Pancreas (tissue), 10 donors: ENCODE measurements at places on chromosomes 4 and X. TPM values are rescaled to one million over a fixed set of nuclear protein-coding genes. Genes with fewer than 3 reads are reported as not detected.

The DRP2 gene
- not detected for total RNA-seq

The SRPX2 gene
- total RNA-seq: 13.1 TPM

GRCh38 chr4:77163641-77164040 is 6.6 kb downstream of the CCNG2 start:
- H3K27me3 ChIP-seq: no peaks in the 10 kb centered on the region
- H3K36me3 ChIP-seq: no peaks in the 10 kb centered on the region
- no peak overlapping the region for H3K27ac ChIP-seq
- no peak for DNase-seq

DNA sequence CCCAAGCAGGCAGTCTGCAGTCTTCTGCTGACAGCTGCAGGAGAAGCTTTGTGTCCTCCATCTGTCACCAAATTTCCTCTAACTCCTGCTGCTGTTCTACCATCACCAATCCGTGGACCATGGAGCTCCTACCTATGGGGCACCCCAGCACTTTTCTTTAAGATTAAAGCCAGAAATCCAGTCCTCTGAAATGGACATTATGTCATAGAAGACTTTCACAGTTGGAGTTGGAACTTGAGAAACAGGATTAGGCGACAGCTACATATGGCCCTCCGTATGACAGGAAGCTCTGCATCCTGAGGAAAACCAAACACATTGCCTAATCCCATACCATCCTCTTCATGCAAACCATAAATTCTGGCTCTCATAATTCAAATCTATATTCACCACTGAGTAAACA is 470.6 kb upstream of the GALNTL6 start:
- no peaks in the 10 kb centered on the region for H3K27me3 ChIP-seq
- H3K4me1 ChIP-seq: no peaks in the 10 kb centered on the region
- no peak overlapping the region for H3K4me3 ChIP-seq
- H3K36me3 ChIP-seq: no peaks in the 10 kb centered on the region

- H3K4me3 ChIP-seq: no peak overlapping the region
- H3K36me3 ChIP-seq: no peaks in the 10 kb centered on the region
- no peak for DNase-seq
Observed at GRCh38 chrX:72128881-72129280, 2.8 kb downstream of the RTL5 start.

DNA sequence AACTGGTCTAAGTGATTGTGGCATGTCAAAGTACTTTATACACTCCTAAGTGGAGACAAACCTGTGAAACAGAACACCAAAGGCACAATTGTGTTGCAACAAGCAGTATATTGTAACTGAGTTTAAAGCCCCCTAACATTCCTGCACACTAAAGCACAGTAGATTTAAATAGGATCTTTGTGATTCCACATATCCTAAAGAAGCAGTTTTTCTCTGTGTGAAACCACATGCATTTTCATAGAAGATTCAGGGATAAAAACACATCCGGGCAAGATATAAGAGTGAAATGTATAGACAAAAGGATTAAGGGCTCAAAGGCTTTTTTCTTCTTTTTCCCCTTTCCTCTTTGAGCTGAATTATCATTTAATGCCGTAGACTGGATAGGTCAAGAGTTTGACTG is 82.2 kb downstream of the ANK2 start:
- no peak overlapping the region for H3K27ac ChIP-seq
- H3K36me3 ChIP-seq: no peaks in the 10 kb centered on the region
- no peak overlapping the region for H3K4me3 ChIP-seq
- H3K27me3 ChIP-seq: no peaks in the 10 kb centered on the region

DNA sequence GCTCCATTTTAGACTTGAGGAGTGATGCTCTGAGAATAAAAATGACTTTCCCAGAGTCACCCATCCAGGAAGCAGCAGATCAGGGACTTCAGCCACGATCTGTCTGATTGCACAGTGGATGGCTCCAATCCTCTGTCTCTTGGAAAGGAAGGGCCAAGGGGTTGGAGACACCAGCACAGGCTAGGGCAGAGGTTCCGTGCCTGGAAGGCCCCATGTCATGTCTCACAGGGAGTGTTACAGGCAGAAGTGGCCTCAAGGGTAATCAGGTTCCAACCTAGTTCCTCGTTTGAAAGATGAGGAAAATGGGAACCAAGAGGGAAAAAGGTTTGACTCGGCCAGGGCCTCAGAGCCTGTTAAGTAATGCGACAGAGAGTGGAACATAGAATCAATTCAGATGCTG is 160.0 kb downstream of the EFNB1 start:
- H3K36me3 ChIP-seq: no peaks in the 10 kb centered on the region
- no peak overlapping the region for H3K27ac ChIP-seq

DNA sequence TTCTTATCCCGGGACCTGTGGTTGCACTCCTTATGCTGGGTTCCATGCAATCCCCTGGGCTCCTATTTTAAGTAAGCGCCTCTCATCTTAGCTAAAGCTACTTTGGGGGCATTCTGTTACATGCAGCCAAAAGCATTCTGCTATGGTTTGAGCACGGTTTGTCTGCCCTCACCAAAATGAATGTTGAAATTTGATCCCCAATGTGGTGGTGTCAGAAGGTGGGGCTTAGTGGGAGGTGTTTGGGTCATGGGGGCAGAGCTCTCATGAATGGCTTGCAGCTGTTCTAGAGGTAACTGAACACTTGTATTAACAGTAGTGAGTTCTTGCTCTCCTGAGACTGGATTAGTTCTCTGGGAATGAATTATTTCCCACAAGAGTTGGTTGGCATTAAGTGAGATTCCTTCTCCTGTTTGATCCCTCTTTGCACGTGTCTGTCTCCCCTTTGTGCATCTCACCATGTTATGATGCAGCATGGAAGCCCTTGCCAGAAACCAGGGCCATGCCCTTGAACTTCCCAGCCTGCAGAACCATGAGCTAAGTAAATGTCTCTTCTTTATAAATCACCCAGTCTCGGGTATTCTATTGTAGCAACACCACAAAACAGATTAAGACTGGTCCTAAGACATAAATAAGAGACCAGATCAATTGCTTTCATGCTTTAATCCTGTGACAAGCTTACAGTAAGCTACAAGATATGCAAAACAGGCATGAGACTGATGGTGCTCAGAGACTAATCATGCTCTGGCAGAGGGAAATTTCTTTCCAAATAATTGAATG is 141.8 kb downstream of the TSPAN5 start:
- H3K27ac ChIP-seq: no peak overlapping the region
- H3K4me3 ChIP-seq: no peak overlapping the region
- no peaks in the 10 kb centered on the region for H3K4me1 ChIP-seq
- no peaks in the 10 kb centered on the region for H3K27me3 ChIP-seq
- no peak for DNase-seq

DNA sequence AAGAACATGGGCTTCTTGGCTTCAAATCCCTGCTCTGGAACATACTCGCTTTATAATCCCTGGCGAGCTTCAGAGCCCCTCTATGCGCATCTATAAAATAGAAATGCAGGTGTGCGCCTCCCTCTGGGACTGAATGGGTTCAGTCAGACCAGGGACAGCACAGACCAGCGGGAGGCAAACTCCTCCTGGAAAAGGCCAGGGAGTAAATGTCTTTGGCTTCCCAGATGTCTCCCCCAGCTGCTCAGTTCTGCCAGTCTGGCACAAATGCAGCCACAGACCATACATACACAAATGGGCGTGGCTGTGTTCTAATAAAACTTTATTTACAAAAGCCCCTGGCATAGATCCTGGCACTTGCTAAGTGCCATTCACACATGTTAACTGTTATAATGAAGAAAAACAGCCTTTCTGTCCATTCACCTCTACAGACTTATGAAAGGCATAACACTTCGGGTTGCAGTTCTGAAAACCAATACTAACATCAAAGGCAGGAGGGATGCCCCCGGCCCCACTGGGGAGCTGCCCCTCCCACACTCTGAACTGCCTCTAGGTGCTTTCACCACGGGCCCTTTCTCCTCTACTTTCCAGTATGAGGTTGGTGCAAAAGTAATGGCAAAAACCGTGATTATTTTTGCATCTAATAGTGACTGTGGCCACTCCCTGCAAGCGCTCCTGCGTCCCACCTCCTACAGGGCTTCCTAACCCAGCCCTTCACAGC is 4.6 kb downstream of the JAKMIP1 start:
- no peaks in the 10 kb centered on the region for H3K27me3 ChIP-seq
- H3K36me3 ChIP-seq: no peaks in the 10 kb centered on the region
- H3K4me3 ChIP-seq: no peak overlapping the region
- H3K27ac ChIP-seq: no peak overlapping the region

DNA sequence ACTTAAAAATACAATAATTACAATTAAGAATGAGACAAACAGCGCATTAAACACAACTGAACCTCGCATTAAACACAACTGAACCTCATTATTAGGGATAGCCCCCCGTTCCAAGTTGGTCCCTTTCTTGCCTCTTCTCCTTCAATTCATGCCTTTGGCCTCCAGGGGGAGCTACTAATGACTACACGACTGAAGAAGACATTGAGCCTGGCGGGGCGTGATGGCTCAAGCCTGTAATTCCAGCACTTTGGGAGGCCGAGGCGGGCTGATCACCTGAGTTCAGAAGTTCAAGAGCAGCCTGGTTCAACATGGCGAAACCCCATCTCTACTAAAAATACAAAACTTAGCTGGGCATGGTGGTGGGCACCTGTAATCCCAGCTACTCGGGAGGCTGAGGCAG is 56.4 kb upstream of the NWD2 start:
- H3K4me3 ChIP-seq: no peak overlapping the region
- DNase-seq: no peak
- no peaks in the 10 kb centered on the region for H3K36me3 ChIP-seq
- no peaks in the 10 kb centered on the region for H3K4me1 ChIP-seq

- H3K4me3 ChIP-seq: no peak overlapping the region
- no peak for DNase-seq
- no peaks in the 10 kb centered on the region for H3K4me1 ChIP-seq
Observed at GRCh38 chr4:137640156-137640837, 108.0 kb upstream of the PCDH18 start.

DNA sequence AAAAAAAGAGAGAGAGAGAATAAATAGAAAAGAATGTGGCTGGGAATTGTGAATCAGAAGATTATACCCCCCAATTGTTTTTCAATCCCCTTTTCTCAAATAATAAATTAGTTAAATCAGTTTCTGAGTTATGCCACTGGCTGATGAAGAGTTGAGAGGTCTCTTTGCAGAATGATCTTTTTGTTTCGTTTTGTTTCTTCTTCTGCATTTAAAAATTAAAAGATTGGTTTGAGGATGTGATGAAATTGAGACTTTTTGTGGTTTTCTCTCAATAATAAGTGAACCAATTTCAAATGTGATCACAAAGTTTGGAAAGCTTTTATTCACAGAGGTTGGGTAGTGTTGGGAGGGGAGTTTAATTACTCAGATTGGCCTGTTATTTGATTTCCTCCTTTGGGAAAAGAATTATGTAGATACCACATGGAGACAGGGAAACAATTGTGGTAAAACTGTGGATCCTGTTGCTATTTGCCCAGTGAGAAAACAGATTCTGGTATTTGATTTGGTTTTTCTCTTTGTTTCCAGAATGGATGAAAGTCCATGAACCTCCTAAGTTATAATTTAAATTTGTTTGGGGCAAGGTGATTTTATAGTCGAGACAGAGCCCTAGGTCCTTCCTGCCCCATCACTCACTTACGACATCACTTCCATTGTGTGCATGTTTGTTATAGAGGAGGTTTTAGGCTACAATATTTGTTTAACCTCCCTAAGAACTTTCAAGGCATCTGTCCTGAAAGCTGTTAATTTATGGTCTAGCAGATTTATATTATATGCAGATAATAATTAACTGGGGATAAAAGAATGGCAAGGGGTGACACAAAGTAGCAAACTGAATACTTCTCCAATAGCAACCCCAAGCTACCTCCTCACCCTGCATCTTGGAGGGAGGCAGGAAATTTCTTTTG is 92.0 kb upstream of the BMPR1B start:
- H3K27ac ChIP-seq: no peak overlapping the region
- peaks cover 10% of the 10 kb centered on the region for H3K36me3 ChIP-seq
- peaks cover 10% of the 10 kb centered on the region for H3K4me1 ChIP-seq
- no peak for DNase-seq

DNA sequence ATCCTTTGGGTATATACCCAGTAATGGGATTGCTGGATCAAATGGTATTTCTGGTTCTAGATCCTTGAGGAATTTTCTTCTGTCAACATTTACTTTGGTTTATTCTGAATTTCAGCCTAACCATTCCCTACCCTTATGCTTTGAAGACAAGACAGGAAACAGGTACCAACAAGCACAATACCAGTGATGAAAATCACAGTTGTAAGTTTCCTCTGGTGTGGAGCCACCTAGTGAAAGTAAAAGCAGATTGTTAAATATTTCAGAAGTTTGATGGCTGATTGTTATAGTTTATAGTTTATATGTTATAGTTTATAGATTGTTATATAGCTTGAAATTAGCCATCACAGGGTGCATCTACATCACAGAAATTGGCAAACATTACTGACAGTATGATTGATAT is 104.5 kb upstream of the AGA start:
- no peak overlapping the region for H3K4me3 ChIP-seq
- H3K27ac ChIP-seq: no peak overlapping the region
- H3K36me3 ChIP-seq: no peaks in the 10 kb centered on the region

DNA sequence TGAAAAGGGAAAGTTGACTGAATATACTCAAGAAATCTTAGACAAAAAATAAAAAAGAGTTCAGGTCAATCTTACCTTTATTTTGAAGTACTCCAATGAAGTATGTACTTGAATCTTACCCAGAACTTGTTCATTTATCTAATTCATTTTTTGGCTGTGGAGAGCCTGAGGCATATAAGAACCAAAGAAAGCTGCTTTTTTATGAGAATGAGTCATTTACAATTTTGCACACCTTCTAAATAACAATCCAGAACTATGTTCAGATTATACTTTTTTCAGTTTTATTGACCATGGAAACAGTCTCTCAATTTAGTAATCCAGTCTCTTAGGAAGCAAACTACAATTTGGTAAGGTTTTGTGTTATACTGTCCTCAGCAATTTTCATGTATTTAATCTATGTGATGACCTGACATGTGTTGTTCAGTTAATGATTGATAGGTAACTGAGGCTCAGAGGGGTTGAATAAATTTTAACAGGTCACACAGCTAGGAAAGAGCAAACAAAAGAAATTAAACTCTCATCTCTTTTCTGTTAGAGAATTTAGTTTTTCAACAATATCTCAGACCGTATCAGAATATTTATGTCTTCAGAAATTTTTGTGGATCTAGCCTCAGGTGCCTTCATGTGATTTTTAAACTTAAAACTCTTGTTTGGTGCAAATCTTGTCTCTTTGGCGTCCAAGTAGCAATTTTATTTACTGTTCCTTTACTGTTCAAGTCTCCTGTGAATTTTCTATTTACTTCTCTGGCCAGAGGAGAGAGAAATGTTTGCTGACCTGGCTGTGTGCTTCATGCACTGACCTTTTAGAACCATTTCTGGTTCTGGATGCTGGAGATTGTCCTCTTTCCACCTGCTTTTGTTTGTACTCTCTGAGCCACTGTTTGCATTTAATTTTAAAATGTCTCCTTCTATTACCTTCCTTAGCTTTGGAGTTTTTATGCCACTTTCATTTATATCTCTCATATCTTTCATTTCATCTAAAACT is 1453.4 kb downstream of the STIM2 start:
- H3K4me1 ChIP-seq: no peaks in the 10 kb centered on the region
- DNase-seq: no peak
- H3K27ac ChIP-seq: no peak overlapping the region
- H3K27me3 ChIP-seq: no peaks in the 10 kb centered on the region
